ENCODE measurements at places on chromosomes 1 and 21.
A peak's percentile ranks its signal among the peaks of the same experiment; 100 is the strongest.

- no peak for DNase-seq
Measured at GRCh38 chr1:63774617-63775417, 1.0 kb downstream of the ROR1 start.

GRCh38 chr1:11886986-11887665, 28.4 kb upstream of the NPPB start:
- no peak for DNase-seq

- DNase-seq: no peak
Measured at GRCh38 chr1:18200918-18201317, 93.3 kb downstream of the IGSF21 start.

- no peak for DNase-seq
Measured at GRCh38 chr1:188489336-188490112, 1660.8 kb downstream of the PLA2G4A start.

DNA sequence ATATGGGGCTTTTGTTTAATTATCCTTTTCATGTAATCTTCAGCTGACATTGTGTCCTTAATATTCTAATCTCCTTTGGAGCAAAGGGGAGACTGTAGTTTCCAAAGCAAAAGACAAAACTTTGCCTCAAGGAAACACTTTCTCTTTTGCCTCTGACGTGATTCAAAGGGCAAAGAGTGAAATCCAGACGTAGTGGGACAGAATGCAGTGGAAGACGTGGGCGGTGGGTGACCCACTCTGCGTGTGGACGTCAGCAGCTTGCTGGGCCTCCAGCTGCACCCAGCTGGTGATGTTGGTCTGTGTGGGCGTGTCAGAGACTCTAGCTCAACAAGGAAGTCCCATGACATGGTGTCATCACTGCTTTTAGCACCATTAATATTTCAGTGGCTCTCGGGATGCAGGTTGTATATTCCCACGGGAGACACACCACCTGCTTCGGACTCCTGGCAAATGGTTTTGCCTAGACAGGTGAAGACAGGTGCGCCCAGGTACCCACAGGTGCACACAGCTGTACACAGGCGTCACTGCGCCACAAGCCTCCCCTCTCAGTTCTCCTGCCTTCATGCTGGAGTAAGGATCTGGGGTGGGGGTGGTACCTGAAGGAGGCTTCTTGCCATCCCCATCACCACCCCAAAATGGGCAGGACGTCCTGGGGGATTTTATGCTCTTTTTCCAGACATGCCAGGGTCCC, 292.1 kb upstream of the VAMP3 start:
- DNase-seq: no peak

DNA sequence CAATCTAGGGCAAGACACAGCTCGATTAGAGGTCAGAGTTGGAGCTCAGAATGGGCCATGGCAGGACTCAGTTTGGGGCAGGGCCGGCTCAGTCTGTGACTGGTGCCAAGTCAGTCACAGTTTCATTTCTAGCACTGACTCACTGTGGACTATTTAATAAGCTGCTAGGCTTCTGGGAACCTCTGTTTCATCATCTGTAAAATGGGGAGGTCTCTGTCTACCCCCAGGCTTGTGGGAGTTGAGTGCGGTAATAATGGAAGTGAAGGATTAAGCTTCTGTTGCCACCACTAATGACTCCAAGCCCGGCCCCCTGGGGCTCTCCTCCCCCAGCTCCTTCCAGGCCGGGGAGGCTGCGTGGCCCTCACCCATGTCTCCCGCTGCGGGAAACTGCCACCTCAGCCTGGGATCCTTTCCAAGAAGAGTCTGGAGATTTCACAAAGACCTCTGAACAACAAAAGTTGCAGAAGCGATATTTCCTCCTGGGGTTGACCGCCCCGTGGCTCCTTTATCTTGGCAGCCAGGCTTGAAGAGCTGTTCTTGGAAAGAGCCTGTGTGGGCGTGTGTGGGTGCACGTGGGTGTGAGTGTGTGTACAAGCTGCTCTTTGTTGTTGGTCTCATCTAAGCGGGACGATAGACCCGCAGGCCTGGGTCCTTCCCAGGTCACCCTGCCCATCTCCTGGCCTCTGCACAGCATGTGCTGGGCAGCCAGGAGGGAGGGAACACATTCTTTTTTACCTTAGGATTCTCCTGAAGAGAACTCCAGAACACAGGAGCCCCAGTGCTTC, 29.1 kb downstream of the KNCN start:
- peak; percentile 54 for DNase-seq

GRCh38 chr1:54763816-54764132, 549 bp downstream of the PARS2 start:
- no peak for DNase-seq

DNA sequence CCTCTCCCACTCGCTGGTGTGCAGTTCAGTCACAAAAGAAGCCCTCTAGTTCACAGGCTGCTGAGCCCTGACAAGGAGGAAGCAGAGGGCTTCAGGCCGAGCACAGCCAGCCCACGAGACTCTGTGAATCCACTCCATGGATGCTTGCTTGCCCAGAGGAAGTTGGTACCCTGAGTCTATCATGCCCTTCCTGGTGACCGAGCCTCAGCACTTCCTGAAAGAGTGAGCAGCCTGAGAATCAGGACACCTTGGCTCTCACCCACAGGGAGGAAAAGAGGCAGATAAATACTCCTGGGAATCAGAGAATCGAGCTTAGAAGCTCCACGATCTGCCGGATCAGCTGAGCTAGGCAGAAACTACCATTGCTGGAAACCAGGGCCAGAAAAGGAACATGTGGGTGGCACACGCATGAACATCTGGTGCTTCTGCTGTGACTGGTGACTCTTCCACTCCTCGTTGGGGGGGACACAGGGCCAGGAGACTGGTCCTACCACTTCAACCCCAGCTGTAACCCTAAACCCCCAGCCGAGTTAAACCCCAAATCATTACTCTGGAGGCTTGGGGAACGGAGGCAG, 376.3 kb upstream of the CAMK1G start:
- DNase-seq: no peak

- DNase-seq: no peak
Measured at GRCh38 chr1:214896921-214897320, 185.6 kb upstream of the KCNK2 start.

- DNase-seq: no peak
Measured at GRCh38 chr1:58824753-58825389, 41.0 kb upstream of the JUN start.

- no peak for DNase-seq
Measured at GRCh38 chr1:27544834-27545233, 54.9 kb upstream of the WASF2 start.

DNA sequence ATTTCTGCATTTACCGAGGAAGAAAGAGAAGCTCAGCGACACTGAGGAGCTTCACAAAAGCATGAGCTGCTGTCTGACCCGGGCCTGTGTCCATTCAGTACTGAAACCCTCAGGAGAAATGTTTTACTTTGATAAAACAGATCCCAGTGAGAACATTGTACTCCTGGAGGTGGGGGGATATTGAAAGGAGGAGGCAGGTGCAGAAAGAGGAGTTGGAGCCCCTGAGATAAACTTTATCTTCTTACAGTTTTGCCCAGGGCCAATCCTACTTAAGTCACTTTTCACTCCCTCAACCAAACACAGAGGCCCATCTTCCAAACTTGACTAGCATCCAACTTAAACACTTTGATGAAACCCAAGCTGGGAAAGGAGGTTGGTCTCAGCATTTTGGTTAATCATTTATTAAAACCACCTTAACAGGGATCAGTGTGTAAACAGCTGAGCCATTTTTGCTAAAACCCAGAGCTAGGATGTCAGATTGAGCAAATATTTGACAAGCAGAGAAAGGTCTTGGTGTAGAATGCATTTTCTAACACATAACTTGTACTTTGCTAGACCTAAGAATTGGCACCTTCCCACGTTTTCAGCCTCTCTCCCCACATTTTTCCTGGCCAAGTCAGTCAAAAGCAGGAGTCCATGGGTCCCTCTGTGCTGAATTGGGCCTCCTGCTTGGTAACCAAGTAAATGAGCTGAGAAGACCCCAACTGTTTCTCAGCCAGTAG, 32.5 kb upstream of the SARS1 start:
- DNase-seq: no peak

DNA sequence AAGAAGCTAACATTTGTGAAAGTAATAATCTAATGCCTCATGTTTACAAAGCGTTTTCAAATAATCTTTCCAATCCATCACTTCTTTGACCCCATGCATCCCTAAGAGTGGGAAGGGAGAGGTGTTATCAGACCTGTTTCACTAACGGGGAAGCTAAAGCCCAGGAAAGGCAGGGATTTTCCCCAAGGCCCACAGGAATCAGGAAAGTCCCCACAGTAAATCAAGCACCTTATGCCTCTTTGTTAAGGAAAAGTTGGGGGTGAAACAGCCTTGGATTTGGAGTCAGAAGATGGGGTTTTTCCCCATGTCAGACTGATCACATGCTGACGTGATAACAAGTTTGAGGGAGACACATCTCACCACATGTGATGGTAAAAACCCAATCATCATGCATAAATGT, 20.0 kb upstream of the ANGPTL7 start:
- no peak for DNase-seq

- DNase-seq: no peak
Measured at GRCh38 chr1:229221106-229222019, 49.5 kb upstream of the RAB4A start.

DNA sequence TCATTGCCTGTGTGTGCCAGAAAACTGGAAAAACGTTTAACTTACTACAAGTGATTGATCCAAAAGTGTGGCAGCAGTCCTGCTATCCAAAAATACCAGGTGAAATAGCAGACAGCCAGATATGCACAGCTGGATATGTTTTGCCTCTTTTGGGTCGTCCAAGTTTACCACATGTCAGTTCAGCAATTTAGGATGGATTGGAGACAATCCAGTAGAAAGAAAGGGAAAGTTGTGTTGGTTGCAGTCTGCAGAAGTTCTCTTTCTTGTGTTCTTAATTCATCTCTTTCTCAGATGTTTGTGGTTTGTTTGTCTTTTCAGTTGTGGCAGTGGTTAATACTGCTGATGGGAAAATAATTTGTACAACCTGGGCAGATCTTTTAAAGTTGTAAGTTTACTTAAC, 645.0 kb downstream of the PTPRC start:
- no peak for DNase-seq

GRCh38 chr1:118290571-118290970, 105.5 kb upstream of the SPAG17 start:
- DNase-seq: no peak

- no peak for DNase-seq
Measured at GRCh38 chr1:181015251-181015615, 7.4 kb downstream of the STX6 start.

DNA sequence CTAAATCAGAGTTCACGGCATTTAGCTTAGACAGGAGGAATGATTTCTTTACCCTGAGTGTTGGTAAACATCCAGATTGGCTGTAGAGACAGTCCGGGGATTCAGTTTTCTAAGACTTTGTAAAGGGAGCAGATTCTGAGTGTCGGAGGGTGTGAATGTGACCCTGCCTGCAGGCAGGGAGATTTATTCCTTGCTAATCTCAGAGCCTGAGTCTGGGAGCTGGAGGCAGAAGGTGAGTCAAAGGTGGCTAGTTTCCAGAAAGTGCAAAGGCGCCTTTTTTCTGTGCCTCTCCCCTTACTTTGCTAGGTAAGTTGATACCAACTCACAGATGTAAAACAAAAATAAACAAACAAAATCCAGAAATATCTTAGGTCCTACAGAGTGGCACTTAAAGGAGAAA, 11.7 kb downstream of the ATP1B1 start:
- DNase-seq: no peak

DNA sequence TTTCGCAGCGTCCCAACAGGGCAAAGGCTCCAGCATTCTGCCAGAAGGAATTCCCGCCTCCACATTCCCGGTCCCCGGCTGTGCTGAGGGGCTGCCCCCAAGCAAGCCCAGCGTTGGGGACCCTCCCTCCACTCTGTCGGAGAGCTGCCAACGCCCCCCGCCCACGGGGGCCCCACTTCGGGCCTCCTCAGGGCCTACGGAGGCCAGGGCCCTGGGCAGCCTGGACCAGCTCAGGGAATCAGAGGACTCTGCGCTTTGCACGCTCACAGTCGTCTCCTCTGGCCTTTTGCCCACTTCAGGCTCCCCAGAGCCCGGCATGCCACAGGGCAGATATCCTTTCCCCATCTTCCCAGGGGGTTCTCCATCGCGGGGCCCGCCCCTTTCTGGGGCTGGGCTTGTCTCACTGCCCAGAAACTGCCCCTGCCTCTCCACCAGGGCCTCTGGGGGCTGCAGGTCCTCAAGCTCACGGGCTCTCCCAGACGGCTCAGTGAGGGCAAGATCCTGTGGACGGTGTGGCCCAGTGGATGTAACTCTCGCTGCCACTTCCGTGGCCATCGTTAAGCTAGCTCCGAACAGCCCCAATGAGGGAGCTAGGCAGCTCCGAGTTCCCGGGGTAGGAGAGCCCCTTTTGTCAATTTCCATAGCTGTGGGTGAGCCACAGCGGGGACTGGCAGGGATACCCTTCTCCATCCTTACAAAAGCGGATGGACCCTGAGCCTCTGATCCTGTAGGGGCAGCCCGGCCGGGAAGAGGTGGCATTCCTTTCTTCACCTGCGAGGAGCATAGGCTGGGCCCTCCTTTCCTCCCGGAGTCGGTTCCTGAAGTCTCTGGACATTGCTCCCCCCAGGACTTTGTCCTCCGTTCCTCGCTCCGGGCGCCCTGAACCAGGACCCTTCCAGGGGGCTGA, 2.8 kb downstream of the ITPKB start:
- no peak for DNase-seq

DNA sequence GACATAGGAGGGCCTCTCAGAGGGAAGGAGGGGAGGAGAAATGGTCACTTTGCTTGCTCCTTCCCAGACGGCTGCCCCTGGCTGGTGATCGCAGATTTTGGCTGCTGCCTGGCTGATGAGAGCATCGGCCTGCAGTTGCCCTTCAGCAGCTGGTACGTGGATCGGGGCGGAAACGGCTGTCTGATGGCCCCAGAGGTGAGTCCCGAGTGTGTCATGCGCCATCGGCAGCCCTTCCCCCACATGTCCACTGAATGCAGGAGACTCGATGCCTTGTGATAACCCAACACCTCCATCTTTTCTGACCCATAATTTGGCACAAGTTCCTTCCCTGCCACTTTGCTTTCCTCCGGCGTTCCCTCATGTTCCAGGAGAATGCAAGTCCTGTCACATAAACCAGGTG, 12.7 kb downstream of the DDOST start:
- DNase-seq: no peak

DNA sequence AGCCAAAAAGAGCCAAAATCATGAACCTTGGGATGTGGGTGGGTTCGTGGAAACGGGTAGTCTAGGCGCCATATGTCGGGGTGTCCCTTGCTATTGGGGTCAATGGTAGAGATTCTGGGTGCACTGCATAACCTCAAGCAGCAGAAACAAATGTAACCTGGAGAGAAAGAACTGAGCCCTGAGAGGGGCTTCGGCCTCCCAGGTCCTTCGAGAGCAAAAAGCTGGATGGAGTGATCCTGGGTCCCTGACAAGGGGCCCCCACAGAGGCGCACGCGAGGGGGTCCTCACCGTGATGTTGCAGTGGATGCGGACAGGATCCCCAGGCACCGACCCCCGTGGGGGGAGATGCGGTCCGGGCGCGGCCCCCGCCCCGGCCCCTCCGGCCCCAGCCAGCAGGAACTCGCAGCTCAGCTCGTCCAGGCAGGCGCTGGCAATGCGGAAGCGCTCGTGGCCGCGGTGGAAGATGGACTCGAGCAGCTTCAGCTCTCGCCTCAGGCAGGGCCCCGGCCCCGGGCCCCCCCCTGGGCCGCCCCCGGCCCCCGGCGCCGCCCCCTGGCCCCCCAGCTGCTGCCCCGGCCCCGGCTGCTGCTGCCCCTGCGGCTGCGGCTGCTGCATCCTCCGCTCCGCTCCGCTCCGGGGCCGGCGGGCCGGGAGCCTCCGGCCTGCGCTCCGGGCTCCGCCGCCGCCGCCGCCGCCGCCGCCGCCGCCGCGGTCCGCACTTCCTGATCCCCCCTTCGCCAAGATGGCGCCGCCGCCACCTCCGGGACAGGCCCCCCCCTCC, at the start of gene UBE2Q1:
TSS of gene UBE2Q1 (minus strand) at position 724 of the 781 bp plus-strand sequence. CDS start at position 615, 109 bp downstream.
- DNase-seq: peak; percentile 36
